ENCODE measurements at places on chromosomes 2 and 18.
A peak's percentile ranks its signal among the peaks of the same experiment; 100 is the strongest.

GRCh38 chr2:88739985-88740600, 48.6 kb downstream of the RPIA start:
- peak; percentile 50 for DNase-seq

DNA sequence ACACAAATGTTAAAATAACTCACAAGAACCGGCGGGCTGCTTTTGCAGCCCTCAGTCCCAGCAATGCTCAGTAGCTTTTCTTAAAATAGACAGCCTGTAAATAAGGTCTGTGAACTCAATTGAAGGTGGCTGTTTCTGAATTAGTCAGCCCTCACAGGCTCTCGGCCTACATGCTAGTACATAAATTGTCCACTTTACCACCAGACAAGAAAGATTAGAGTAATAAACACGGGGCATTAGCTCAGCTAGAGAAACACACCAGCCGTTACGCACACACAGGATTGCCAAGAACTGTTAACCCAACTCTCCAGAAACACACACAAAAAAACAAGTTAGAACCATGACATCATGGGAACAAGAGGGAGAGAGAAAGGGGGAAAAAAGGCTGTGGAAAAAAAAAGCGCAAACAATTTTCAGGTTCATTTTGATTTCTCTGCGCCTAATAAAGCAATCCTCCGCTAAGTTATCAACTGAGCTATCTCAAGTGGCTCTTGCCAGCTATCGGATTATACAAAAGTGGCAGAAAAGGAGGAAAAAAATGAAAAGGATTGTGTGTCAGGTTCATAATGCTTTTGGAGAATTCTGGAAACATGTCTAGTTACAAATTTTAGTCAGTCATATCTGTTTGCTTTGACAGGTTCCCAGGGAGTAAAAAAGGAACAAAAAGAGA, 89.1 kb downstream of the ZEB2 start:
- no peak for DNase-seq

- DNase-seq, result no peak
Measured at GRCh38 chr2:187075199-187075635, 226.2 kb upstream of the ZSWIM2 start.

- DNase-seq, result no peak
Measured at GRCh38 chr2:176398243-176399073, 129.2 kb downstream of the MTX2 start.

DNA sequence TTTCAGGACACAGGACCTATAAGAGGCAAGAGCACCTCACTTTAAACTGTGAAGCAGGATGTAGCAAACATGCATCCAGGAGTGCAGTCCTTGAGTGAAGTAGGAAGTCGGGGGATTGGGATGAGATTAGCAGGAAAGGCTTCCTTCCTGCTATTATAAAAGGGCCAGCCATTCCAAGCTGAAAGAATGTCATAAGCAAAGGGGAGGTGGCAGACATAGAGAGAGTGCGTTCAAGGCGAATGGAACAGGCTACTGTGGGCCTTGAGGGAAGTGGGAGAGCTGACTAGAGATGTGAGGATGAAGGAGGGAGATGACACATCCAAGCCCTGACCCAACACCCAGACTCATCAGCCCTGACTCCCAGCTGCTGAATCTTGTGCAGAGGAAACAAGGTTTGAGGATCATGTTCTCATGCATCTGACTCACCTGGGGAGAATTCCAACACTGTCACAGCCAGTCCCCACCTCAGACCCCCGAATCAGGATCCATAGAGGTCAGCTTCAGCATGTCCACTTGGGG, 63.9 kb downstream of the GYPC start:
- no peak for DNase-seq

GRCh38 chr18:31598021-31598805, 6.5 kb downstream of the TTR start:
- DNase-seq, result no peak

- DNase-seq, result no peak
Measured at GRCh38 chr18:59101830-59102414, 37.8 kb upstream of the SEC11C start.

DNA sequence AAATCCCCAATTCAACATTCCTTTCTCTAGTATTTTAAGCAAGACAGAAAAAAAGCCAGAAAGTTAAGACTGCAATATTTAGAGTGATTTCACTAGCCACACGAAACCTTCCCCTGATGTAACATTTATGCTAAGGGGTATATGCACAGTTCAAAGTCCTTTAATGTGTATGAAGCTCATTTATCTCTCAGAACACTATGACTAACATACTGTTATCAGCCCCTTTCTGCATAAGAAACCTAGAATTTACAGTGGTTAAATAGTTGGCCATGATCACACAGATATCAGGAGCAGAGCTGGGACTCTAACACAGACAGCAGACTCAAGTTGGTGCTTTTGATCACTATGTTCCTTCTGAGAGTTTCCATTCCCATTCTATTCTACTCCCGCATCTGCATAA, 185.5 kb downstream of the CDH2 start:
- DNase-seq, result no peak

GRCh38 chr2:223614534-223614933, 12.4 kb upstream of the SCG2 start:
- DNase-seq, result no peak

DNA sequence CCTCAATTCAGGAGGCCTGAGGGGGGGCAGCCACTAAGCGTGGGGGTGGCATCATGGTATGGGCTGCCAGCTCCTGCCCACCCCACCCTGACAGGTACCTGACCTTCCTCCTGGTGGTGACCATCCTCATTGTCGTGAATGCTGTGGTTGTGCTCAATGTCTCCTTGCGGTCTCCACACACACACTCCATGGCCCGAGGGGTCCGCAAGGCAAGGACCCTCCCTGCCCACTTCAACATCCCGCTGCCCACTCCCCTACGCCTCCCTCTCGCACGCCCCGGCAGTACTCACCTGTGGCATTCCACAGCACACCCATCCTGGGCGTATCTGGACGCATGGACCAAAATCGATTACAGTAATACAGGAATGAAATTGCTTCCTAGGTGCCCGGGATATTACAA, 4.0 kb downstream of the CHRNG start:
- no peak for DNase-seq

DNA sequence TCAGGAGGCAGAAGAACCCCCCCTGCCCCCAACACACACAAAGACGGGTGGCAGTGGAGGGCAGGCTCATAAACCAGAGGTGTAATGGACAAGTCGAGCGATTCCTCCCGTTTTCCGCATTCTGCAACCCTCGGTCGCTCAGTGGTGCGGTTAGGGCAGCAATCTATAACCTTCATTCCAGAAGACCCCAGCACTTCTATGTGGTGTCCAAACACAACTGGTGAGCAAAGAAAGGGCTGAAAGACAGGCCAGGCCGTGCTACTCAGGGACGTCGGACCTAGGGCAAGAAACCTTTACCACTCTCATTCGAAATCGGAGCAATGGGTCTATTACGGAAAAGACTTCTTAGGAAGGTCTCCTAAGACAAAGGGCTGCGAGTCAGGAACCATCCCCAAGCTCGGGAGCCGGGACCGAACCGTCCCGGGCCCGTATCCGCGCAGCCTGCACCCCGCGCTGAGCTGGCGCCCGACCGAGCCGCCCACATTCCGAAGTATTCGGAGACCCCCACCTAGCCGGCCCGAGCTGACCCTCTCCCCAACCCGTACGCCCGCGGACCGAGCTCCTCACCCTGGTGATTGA, 568 bp downstream of the ARL5A start:
- DNase-seq, result no peak

GRCh38 chr2:195697681-195698220, 40.7 kb downstream of the SLC39A10 start:
- no peak for DNase-seq

DNA sequence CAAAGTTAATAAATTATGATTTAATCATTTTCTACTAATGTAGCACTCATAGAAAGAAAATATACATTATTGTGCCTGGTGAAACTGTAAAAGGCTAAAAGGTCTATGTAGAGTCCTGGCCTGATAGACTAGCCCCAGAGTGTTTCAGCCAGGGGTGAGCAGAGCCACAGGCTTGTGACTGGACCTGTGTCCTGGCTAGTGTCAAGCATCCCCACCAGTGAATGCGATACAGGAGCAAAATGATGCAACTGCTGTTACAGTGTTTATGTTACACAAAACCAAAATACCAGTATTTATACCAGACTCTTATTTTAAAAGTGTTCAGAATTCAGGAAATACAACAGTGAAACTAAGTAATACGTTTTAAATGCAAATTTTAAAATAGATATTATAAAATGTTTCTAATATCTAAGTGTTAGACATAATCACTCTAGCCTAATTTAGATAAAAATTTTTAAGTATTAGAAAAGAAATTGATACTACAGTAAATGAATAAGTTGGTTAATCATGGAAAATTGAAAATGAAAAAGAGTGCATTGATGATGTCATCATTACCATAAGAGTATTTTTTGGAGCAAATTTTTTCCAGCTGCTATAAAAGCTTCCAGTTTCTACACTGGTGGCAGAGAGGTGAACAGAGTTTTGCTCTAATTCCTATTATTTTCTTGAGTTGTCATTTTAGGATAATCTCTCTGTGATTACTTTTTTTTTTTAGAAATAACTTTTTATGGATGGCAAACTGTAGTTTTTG, 6.2 kb upstream of the TSPYL6 start:
- no peak for DNase-seq

DNA sequence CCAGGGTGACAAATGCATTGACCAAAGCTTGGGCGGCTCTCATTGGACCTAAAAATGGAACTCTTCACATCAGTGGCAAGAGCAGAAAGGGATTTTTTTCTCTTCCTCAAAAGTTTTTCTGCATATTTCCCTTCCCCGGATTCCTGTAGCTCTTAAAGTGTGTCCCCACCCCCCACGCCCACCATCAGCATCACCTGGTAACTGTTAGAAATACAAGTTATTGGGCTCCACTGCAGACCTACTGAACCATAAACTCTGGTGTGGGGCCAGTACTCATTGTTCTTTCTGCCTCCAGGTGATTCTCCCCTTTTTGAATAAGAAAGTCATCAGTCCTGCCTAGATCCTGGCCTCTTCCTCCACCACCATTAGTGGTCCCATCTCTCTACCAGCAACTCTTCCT, 1.3 kb upstream of the MYO5B start:
- no peak for DNase-seq

All from substantia nigra (tissue), 51 donors.